Left colon (tissue), 2 donors: ENCODE measurements at places on chromosomes 2 and 18.
A peak's percentile ranks its signal among the peaks of the same experiment; 100 is the strongest.

- DNase-seq: no peak
Measured at GRCh38 chr2:120852200-120852815, 116.6 kb downstream of the GLI2 start.

DNA sequence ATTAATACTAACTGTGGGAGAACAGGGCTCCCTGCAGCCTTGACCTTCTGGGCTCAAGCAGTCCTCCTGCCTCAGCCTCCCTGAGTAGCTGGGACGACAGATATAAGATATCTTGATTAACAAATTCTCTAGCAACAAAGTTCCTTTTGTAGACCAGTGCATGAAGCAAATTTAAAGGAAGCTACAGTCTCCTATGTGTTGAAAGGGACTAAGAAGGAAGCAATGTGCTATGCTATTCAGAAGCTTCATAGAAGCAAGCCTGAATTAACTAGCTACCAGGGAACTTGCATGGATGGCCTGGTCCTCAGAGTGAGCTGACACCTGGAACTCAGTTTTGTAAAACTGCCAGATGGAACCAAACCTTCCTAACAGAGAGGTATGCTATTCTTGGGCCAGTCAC lies 33.2 kb downstream of the RAPH1 start:
- no peak for DNase-seq

DNA sequence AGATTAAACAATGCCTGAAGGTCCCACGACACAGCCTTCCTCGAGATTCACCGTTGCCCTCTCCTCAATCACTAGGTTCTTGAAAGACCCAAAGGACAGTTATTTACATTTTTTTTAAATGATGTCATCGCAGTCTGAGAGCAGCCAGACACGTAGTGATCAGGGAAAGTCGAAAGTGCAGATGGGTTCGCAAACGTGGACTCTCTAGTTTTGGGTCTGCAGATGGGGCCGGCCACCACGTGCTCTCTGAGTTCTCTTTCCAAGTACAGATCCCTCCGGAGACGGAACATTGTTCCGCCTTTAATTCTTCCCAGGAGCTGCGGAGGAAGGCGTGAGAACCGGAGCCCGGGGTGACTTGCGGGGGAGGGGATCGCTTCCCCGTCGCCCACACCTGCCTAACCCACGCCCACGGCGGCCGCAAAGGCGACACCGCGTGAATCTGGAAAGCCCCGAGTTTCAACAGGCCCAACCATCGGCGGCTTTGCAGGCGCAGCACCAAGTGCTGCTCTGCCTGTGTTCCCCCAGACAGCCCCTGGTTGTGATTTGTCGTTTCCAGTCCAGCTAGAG lies 54.3 kb downstream of the PKDCC start:
- peak; percentile 62 for DNase-seq

- DNase-seq: no peak
Measured at GRCh38 chr18:3604498-3605408, 154.8 kb downstream of the TGIF1 start.

- DNase-seq: no peak
Measured at GRCh38 chr2:67881816-67882215, 181.0 kb downstream of the C1D start.

DNA sequence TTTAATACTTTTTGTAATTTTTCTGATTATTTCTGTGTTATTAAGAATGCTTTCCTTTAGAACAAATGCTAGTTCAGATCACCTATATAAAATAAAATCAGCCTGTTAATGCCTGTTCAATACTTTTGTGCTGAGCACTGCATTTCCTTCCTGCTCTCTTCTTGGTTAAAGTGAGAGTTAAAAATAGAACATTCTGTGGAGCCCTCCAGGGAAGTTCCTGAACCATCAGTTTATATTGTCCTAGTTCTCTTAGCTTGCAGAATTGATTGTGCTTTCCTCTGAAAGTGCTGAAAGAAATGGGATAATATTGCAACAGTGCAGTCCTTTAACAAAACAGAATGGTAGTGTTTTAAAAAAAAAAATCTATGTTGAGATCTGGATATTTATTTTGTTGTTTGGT lies 74.6 kb upstream of the UBXN4 start:
- no peak for DNase-seq

DNA sequence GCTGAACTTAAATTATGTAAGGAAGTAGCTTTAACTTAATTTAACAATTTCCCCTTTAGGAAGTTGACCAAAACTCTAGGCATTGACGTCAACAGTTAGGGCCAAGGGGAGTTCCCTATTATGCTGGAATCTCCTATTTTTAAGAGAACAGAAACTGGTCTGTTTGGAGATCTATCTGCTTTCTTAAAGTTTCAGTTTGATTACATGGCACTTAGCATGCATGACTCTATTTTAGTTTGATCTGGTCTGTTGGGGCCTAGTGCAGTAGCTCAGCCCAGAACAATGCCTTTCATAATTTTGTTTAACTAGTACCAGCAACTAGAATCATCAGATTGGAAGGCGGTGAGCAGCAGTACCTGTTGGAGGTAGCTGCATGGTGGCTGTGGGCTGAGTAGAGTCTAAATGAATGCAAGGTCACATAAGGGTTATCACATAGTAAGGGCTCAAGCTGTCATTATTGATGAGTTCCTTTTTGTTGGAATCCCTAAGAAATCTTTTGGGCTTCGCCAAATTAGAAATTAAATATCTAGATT lies 60.5 kb upstream of the ZNG1B start:
- DNase-seq: no peak

DNA sequence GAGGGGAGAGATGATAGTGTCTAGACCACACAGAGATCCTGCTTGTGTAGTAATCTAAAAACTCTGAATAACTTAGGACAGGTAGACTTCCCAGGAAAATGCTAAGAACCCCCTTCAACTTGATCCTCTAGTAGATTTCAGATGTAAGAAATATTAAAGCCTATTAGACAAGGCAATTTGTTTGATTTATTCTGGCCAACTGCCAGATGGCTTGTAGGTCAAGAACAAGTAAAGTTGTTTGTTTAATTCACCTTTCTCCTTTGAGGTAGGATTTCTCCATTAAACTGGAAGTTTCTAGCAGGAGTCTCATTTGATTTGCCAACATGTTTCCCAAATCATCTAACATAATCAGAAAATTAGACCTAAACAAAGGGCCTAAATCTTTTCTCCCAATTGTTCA lies 48.6 kb downstream of the SH3RF3 start:
- DNase-seq: no peak

GRCh38 chr2:23541503-23542229 lies 156.7 kb downstream of the KLHL29 start:
- DNase-seq: no peak

DNA sequence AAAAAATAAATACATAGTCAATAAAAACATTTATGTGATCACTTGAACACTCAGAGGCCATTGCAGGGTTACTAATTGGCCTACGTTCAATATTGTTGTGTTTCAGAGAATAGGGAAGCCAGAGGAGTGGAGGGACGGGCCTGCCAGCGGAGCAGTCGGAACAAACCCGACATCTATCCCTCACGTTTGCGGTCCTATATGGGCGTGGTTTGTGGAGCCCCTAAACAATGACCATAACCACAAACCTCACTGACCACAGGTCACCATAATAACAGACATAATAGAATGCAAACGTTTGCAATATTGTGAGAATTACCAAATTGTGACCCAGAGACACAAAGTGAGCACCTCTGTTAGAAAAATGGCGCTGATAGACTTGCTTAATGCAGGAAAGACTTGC lies 19.5 kb upstream of the ZNF516 start:
- no peak for DNase-seq

- DNase-seq: no peak
Measured at GRCh38 chr2:26615336-26615859, 25.8 kb downstream of the CIB4 start.

DNA sequence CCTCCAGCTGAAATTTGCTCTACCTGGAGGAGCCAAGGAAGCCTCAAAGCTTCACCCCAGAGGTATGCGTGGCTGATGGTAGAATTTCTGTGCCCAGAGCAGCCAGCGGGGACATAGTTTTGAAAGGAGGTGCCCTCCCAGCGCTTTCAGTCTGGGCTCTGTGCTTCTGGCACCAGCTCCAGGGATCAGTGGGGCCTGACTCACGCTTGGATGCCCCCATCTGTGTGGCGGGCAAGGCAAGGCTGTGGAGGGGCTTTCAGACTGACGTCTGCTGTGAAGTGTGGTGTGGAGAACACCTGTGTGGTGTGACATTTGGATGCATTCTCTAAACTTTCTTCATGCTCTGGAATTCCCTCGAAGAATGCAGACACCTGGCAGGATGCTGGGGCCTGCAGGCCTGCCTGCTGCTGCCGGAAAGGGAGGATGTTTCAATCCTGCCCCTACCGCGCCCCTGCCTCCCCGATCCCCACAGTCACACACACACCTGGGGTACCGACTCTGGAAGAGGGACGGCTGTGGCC lies 84.1 kb downstream of the CTIF start:
- DNase-seq: no peak

GRCh38 chr18:7317804-7318231 lies 86.9 kb downstream of the LRRC30 start:
- no peak for DNase-seq

- no peak for DNase-seq
Measured at GRCh38 chr2:3317871-3318590, 59.6 kb downstream of the EIPR1 start.

- DNase-seq: no peak
Measured at GRCh38 chr2:68115965-68116364, 41.7 kb upstream of the PNO1 start.

DNA sequence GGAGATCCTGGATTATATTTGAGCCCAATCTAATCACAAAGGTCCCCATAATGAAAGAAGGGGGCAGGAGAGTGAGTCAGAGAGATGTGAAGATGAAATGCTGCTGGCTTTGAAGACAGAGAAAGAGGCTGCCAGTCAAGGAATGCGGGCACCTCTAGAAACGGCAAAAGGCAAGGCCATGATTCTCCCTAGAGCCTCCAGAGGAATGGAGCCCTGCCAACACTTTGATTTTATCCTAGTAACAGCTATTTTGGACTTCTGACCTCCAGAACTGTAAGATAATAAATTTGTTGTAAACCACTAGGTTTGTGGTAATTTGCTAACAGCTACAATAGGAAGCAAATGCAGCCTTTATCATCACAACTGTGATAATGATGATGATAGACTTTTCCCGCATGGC lies 32.9 kb downstream of the LBH start:
- DNase-seq: no peak

GRCh38 chr2:148501545-148501944 lies 143.0 kb upstream of the EPC2 start:
- DNase-seq: no peak

DNA sequence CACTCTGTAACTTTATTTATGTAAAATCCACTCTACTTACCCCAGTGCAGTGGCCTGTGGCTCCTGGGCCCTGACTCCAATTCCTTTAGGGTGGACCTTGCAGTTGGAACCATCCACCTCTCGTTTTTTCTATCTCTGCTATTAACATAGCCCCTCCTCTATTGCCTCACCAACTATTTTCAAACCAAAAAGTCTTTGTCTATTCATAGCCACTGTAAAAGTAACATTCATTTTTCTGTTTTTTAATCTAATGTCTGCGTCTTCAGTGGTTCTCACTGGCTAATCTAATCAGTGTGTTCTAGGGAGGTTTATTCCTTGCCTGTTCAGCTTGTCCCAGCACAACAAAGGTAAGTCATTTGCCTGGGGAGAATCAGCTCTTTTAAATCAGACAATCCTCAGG lies at the start of gene SLC4A5:
SLC4A5 (minus strand) TSS at position 101 of the 400 bp plus-strand sequence. CDS start 28,393 bp downstream, outside the sequence.
- DNase-seq: no peak

DNA sequence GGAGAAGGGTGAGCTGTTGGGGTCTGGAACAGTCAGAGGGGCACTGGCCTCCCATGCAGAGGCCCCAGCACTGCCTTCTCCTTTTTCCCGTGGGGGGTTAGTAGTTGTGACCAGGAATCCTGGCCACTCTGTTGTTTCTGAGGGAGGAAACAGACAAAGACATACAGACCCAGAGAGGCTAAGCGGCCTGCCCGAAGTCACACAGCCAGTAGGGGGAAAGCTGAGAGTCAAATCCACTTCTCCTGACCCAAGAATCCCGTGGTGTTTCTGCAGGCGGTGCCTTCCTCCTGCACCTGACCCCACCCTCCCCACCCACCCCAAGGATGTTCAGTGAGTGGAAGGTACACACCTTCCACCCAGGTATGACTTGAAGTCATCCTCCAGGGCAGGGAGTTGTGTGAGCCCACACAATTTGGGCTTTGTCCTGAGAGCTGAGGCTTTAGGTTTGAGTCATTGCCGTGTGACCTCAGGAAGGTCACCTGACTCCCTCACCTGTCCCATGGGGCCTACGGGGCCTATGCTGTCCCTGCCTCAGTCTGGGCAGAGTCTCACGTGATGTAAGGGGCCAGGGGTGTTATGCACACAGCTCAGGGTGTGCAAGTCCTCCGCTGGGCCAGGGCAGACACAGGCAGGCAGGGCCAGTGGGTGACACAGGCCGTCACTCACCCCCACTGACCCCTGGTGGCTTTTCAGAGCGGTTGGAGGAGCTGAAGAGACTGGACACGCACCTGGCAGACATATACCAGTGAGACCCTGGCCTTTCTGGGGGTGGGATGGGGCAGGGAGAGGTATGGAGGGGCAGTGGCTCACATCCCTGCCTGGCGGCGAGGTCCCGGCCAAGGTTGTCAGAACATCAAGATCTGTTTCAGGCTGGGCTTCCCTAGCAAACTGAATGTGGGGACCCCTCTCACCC lies 5.0 kb downstream of the NT5DC4 start:
- no peak for DNase-seq

- DNase-seq: no peak
Measured at GRCh38 chr2:197711578-197711977, 6.4 kb downstream of the MARS2 start.

- peak; percentile 39 for DNase-seq
Measured at GRCh38 chr2:3575534-3576262, 638 bp downstream of the RPS7 start.

- DNase-seq: no peak
Measured at GRCh38 chr2:121333231-121333630, 48.2 kb upstream of the TFCP2L1 start.

- no peak for DNase-seq
Measured at GRCh38 chr18:79735071-79735980, 55.7 kb downstream of the CTDP1 start.

GRCh38 chr2:144331674-144332355 lies 188.1 kb downstream of the ZEB2 start:
- DNase-seq: peak; percentile 73

DNA sequence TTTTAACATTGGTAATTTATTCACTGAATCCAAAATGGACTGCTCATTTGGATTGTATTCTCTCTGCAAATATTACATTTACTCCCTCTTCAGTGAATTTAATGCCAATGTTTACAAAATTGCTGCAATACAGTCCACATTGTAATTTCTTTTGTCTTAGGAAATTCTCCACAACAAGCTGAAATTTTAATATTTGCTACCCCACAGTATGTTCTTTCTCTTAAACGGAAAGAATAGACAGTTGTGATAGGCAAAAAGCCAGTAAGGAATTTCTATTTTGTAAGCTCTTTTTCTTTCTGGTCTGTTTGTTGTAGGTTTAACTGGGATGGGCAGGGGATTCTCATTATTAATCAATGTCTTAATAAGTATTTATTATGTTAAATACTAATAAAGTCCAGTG lies 92.0 kb downstream of the CSRNP3 start:
- DNase-seq: no peak

- no peak for DNase-seq
Measured at GRCh38 chr2:240107477-240107796, 28.7 kb downstream of the COPS9 start.

DNA sequence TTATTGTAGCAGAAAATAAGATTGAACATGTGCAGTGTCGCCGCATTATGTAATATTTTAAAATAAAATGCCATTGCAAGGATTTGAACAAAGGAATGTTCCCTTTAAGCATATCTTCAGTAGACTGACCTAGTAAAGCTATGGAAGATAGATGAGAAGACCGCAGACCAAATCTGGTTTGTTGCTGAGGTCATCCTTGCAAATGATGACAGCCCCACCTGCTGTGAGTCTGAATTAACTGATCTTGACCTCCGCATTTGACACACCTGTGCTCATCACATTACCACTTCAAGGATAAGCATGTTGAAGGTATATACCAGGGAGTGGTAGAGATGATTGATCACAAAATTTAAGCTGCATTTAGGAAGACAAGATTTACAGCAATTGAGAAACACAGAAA lies 96.2 kb downstream of the NYAP2 start:
- no peak for DNase-seq
